SK-MEL-5 (cell line): ENCODE measurements at places on chromosomes 5 and 9. TPM values are rescaled to one million over a fixed set of nuclear protein-coding genes. Genes with fewer than 3 reads are reported as not detected.

- no peak for DNase-seq
Measured at GRCh38 chr9:129483415-129484351, 137.2 kb downstream of the C9orf50 start.

- DNase-seq, result no peak
Measured at GRCh38 chr9:138072897-138073296, 195.3 kb downstream of the CACNA1B start.

- DNase-seq, result no peak
Measured at GRCh38 chr5:154103233-154103632, 64.5 kb downstream of the MFAP3 start.

- no peak for DNase-seq
Measured at GRCh38 chr5:2856206-2856605, 104.7 kb upstream of the IRX2 start.

- DNase-seq, result no peak
Measured at GRCh38 chr5:1030801-1031271, 22.2 kb downstream of the NKD2 start.

DNA sequence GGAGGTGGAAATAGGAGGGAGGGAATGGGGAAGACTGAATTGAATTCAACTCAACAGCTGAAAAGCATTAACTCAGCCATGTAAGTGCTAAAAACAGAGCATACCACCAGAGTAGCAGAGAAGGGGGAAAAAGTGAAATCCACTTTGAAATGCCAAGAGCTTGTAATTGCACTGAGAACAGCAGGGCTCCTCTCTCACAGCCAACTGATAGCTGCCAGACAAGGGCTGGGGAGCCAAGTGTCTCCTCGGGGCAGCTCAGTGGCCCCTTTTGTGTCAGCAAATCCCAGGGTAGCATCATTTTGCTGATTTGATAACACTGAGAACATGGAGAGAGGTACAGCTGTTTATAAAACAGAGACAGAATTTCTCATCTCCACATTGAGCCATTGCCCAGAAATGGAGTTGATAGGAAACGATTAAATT, 182.5 kb downstream of the FRMD3 start:
- no peak for DNase-seq

DNA sequence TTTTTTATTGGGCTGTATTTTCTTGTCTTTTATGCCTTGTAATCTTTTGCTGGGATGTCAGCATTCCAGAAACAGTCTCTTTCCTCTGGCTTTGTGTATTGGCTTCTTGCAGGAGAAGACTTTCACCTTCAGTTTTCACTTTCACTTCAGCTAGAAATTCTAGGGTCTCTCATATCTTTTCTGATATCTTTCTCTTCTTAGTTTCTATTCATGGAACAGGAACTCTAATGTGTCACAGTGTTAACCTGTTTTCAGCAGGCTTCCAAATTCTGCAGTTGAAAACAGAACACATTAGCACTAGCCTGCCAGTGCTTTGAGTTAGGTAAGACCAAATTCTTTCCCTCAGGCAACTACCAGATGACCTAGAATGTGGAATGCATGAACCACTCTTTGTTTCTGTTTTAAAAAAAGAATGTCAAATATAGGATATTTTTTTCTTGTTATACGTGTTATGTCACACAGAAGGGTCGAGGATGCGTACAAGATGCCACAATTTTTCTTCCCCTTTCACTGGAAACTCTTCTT, 164.7 kb downstream of the TUSC1 start:
- no peak for DNase-seq

- no peak for DNase-seq
Measured at GRCh38 chr5:142156839-142157463, 48.4 kb downstream of the NDFIP1 start.

GRCh38 chr9:95023217-95024003, 294.1 kb downstream of the FANCC start:
- no peak for DNase-seq

DNA sequence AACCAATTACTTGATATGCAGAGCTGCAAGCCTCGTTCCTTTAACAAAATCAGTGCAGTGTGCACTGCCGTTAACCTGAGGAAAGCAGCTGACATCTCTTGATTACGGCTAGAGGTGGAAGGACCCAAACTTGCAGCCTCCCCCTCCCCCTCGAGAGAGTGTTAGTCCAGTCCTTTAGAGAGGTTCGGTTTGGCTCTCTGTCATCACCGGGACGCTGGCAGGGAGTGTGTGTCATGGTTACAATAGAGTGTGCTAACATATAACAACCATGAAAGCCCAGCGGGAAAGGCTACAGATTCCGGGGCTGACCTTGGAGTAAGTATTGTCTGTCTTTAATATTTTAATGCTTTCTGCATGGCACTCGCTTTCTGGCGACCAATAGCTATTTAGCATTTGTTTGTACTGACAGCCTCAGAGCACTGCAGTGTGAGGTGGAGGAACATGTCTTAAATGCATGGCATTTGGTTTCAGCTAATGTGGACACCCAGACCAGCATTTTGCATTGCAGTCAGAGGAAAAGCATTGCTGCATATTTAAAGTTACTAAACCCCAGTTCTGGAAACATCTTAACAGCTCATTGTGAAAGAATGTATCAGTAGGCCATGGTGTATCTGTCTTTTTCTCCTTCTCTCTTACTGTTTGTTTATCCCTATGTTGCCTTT, 237.5 kb downstream of the CD180 start:
- DNase-seq, result no peak

DNA sequence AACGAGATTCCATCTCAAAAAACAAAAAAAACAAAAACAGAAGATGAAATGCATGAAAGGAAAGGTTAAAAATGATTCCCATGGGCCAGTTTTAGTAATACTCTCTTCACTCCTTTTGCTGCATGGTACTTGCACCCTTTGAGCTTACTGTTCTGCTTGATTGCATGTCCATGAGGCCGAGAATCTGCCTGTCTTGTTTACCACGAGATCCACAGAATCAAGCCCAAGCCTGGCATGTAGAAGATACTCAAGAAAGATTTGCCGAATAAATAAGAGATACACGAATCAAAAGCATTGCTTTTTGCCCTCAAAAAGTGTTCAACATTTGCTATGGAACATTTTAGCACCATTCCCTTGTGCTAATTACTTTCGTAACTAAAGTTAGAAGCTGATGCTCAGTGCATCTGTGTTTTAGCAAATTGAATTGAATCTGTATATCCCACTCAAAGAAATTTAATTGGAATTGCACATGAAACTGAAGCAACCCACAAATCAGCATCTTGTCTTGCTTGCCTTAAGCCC, 1.1 kb downstream of the FAXDC2 start:
- no peak for DNase-seq

DNA sequence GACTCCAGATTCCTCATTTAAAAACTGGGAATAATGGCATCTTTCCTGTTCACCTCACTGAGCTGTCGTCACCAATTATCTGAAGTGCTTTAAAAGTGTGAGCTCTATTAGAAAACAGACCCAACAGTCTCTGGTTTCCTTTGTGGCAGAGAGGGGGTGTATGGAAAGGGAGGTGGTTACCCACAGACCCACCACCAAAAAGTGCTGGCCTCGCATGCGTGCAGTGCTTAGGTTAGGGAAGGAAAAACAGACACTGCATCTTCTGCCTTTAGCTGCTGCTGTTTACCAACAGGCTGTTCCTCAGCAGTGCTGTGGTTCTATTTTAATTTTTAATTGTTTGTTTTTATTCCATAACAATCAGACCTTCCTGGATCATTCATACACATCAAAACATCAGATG, 249.6 kb downstream of the PIK3R1 start:
- DNase-seq, result no peak

- no peak for DNase-seq
Measured at GRCh38 chr9:36665387-36665786, 92.7 kb downstream of the MELK start.

DNA sequence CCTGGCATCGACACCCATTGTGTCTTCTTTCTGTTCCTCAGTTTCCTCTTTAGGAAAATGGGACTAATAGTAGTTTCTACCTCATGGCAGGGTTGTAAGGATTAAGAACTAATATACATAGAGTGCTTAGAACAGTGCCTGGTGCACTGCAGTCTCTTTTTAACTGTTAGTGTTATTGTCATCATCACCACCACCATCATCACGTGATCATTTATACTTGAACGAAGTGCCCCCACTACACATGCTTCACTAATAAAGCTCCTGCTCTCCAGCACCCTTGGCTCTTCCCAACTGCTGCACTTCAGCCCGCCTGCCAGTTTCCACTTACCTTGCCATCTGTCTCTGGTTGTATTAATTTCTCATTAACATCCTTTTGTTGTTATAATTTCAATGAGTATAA, 35.8 kb upstream of the MAST4 start:
- DNase-seq, result no peak

GRCh38 chr9:112145886-112146285, 29.2 kb downstream of the SUSD1 start:
- DNase-seq, result no peak

DNA sequence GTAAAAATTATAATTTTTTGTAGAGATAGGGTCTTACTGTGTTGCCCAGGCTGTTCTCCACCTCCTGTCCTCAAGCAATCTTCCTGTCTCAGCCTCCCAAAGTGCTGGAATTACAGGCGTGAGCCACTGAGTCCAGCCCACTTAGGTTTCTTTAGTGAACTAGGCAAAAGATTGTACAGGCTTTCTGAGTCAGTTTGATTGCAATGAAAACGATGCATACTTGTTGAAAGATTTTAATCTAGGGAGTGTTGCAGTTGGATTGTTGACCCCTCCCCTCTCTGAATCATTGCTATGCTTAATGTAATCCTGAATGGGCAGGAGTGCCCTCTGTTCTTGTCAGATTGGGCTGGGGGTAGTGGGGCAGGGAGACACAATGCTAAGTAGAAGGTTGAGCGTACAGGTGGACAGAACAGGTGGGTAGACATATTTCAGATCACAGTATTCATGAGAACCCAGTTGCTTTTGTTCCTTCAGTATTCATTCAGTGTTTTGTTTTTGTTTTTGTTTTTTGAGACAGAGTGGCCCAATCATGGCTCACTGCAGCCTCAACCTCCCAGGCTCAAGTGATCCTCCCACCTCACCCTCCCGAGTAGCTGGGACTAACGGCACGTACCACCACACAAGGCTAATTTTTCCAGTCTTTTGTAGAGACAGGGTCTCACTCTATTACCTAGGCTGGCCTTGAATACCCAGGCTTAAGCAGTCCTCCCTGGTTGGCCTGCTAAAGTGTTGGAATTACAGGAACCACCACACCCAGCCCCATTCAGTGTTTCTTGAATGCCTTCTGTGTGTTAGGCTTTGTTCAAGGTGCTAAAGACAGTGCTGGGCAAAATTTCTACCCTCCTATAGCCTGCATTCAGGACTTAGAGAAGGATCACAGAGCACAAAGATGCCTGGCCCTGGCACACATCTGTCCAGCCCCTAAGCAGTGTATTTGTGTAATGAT, 70.1 kb downstream of the KIAA1958 start:
- DNase-seq, result no peak

GRCh38 chr5:125913200-125913599, 510.0 kb upstream of the GRAMD2B start:
- DNase-seq, result no peak

- no peak for DNase-seq
Measured at GRCh38 chr9:37337301-37337890, 85.1 kb upstream of the GRHPR start.

DNA sequence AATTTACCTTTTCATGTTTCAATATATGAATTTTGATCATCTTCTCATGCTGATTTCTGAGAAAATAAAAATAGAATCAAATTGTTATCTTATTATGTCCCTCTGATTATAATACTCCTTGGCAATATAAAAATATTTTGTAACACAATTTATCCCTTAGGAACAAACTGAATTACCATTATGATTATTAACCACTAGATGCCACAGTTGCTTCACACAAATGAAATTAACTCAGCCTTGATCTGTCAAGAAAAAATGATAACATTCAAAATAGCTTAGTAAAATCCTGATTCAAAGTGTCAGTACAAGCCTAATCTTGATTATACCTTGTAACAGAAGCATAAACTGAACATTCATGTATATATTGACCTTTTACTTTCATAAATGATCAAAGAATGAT, 4.8 kb upstream of the CHSY3 start:
- peak; percentile 49 for DNase-seq

GRCh38 chr5:124859556-124860290, 113.3 kb upstream of the ZNF608 start:
- no peak for DNase-seq

DNA sequence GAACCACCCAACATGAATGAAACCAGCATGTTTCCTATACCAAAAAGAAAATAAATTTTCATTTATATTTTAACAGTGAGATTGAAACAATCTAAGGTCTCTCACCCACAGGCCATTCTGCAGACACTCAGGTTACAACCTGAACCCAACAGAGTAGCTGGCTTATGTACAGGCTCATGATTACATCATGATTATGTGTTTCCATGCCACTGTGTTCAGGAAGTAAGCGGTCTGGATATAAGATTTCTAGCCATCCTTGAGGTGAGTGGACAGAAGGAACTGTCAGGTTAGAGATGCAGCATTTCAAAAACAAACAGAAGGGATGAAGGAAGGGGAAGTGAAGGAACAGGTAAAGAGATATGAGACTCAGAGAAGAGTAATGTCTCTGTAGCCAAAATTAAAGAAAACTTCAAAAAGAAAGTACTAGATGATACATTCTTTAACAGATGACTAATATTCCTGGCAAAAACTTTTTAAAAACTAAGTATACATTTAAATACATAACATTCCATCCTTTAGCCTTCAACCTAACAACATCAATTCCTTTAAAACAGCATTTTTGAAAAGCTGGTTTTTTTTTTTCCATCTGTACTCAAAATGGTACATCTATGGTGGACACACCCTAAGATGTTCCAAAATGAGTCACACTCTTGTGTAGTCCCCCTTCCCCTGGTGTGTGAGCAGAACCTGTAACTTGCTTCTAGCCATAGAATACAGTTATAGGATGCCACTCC, 119.8 kb downstream of the LPAR1 start:
- no peak for DNase-seq

GRCh38 chr5:78499485-78499884, 139.1 kb downstream of the SCAMP1 start:
- DNase-seq, result no peak

The SLC34A3 gene
- total RNA-seq, result not detected in 2 replicates

The AGXT2 gene
- total RNA-seq, result not detected in 2 replicates

The FBP2 gene
- total RNA-seq, result not detected in 2 replicates

The KCNIP1 gene
- not detected in 2 replicates for total RNA-seq

The IL13 gene
- total RNA-seq, result not detected in 2 replicates

The SYNPO gene
- total RNA-seq, result not detected in 2 replicates

The STOML2 gene
- total RNA-seq, result 123 and 140 TPM in 2 replicates

The GNA14 gene
- 0.05 and 0.13 TPM in 2 replicates for total RNA-seq

The CDK7 gene
- total RNA-seq, result 57.1 and 64.3 TPM in 2 replicates

The SOX30 gene
- not detected in 2 replicates for total RNA-seq

The GABRG2 gene
- 0.05 and 0.32 TPM in 2 replicates for total RNA-seq
